Activated CD4-positive, alpha-beta T cell treated with anti-CD3 and anti-CD28 coated beads, Interleukin-2, amount 50 U/mL, for 24 hours (primary cell): ENCODE measurements at places on chromosomes 4 and X.

- DNase-seq = no peak
Observed at GRCh38 chr4:188454575-188454974, 315.3 kb downstream of the TRIML1 start.

DNA sequence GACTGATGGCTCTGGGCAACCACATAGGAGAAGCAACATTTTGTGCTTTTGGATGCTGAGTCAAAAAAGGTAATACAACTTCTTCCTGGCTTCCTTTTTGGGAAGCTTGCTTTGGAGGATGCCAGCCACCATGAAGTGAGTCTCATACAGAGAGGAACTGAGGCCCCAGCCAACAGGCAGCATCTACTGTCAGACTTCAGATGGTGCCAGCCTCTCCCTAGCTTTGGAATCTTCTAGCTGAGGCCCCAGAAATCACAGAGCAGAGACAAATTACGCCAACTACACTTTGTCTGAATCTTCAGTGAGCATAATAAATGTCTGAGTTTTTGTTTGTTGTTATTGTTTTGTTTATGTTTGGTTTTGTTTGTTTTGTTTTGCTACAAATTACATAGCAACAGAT lies 136.1 kb downstream of the ATP10D start:
- no peak for DNase-seq

- DNase-seq = no peak
Observed at GRCh38 chr4:100164808-100165760, 25.2 kb downstream of the DDIT4L start.

- DNase-seq = no peak
Observed at GRCh38 chr4:36187723-36188333, 56.5 kb downstream of the ARAP2 start.

GRCh38 chr4:89306486-89307177 lies 968 bp downstream of the GPRIN3 start:
- no peak for DNase-seq

DNA sequence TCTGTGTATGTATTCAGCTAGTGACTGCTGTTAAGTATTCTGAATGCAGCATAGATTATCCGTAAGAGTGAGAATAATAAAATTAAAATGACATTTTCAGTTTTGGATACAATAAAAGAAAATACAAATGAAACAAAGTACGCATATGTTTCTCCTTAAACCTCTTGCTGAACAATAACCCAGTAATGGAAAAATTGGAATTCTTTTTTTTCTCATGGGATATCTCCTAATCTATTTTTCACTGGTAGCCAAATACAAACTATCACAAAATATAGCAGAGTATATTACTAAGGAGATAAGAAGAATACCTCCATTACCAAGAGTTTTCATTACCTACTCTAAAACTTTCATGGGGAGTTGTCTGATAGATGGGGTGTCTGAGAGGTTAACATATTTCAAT lies 6.0 kb downstream of the RAB28 start:
- DNase-seq = no peak

- no peak for DNase-seq
Observed at GRCh38 chr4:131509521-131509920, 1639.6 kb upstream of the PCDH10 start.

DNA sequence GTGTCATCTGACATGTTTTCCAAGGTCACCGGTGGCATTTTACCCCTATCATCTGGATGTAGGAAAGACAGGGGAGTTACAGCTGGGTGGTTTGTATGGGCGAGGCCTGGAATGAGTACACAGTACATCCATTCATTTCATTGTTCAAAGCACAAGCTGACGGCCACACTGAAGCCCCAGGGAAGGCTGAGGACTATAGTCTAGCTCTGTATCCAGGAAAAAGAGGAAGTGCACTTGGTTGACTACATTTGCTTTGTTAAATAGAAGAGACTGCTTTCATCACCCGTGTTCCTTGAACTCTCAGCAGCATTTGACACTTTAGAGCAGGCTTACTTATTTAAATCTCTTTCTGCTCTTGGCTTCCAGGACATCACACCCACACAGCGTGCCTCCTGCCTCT lies 1041.0 kb upstream of the TENM3 start:
- no peak for DNase-seq
